ENCODE measurements at places on chromosomes 1 and 21.

DNA sequence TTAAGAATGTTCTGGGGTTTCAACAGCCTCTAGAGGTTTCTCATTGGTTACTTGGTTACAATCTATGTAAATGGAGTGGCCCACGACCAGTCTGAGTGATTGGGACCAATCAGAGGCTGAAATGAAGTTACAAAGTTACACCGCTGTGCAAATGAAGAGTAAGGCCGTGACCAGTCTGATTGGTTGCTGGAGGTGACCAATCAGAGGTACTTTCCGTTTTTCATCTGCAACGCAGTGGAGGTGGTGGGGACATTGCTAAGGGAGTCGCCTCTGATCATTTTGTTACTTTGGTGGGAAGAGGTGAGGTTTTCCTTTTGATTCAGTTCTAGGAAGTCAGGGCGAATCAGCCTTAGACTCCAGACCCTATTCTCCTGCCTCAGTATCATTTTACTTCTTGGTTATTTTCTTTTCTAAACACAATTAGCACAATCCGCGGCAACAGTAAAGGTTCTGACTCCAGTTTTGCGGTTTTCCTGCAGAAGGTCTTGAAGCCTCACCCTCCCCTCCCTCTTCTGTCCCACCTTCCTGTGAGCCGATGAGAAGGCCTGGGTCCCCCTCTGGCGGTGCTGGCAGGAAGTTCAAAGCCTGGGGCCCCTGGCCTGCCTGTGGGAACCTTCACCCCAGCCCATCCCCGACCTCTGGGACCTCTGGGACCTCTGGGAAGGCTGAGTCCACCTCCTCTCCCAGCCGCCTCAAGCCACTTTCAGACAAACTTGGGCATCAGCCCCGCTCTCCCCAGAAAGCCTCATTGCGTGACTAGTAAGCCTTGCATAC lies 38.7 kb upstream of the TTC34 start:
- DNase-seq, result peak; percentile 41

DNA sequence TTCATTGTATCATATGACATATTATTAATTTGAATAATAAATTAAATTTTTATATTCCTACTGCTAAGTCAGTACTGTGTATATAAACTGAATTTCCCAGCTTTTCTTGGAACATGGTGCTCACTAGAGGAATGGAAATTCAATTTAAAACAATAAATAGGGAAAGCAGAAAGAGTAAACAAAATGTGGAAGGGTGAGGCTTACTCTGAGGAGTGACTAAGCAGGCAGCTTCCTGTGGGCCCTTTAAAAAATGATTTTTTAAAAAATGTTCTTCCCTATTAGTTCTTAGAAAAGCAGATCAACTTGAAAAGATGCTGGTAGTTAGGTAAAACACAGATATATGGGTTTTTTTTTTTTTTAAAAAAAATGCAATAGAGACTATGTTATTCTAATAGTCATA lies 49.5 kb upstream of the S1PR1 start:
- DNase-seq, result no peak

DNA sequence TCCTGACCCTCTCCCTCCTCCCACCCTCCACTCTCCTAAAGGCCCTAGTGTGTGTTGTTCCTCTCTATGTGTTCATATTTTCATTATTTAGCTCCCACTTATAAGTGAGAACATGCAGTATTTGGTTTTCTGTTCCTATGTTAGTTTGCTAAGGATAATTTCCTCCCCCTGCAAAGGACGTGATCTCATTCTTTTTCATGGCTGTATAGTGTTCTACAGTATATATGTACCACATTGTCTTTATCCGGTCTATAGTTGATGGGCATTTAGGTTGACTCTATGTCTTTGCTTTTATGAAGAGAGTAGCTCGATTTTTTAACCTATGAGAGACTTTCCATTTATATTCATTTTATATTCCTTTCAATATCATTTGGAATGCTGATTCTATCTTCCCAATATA lies 7.9 kb upstream of the PTBP2 start:
- DNase-seq, result no peak

- no peak for DNase-seq
Observed at GRCh38 chr1:244800821-244801220, 34.6 kb upstream of the COX20 start.

GRCh38 chr1:68496680-68497357 lies at the start of gene DEPDC1:
Gene DEPDC1 (minus strand): TSS chr1:68497082. CDS start chr1:68496999, 83 bp downstream.
- DNase-seq, result peak; percentile 46

- DNase-seq, result peak; percentile 69
Observed at GRCh38 chr1:160342953-160343869, at the start of the genes COPA and NCSTN. Gene COPA (minus strand): TSS chr1:160343250. CDS start chr1:160343170, 80 bp downstream. Gene NCSTN (plus strand): TSS chr1:160343383. CDS start chr1:160343397, 14 bp downstream.

DNA sequence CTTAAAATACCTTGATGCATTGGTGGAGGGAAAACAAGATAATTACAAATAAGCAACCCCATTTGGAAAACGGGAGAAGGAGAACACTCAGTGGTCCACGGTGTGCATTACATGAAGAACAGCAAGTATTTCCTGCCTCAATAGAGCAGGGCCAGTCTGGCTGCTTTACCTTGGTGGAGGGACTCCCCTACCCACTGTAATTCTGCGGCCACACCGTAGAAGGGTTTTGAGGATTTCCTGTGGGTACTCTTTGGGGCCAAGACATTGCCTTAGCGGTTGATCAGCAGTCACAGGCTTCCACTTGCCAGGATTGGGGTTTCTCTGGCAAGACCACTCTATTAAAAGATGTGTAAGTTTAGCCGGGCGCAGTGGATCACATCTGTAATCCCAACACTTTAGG lies 16.3 kb upstream of the TMEM54 start:
- no peak for DNase-seq

DNA sequence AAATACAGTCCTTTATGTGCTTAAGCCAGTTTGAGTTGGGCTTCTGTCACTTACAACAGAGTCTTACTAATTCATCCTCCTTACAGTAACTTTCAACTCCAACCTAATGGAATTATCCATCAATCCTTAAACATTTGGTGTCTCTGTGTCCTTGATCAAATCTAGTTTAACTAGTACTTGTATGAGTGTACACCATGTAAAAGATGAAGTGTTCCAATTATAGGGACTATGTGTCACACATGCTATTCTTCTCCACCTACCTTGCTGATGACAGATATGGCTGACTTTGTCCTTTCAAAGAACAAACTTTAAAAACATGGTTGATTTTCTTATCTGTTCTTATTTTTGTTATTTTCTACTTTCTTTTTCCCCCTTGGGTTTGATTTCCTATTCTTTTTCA lies 60.4 kb upstream of the NBPF3 start:
- no peak for DNase-seq

GRCh38 chr1:233834609-233835008 lies 69.9 kb upstream of the SLC35F3 start:
- no peak for DNase-seq

GRCh38 chr1:172377565-172377964 lies 42.9 kb upstream of the C1orf105 start:
- no peak for DNase-seq

DNA sequence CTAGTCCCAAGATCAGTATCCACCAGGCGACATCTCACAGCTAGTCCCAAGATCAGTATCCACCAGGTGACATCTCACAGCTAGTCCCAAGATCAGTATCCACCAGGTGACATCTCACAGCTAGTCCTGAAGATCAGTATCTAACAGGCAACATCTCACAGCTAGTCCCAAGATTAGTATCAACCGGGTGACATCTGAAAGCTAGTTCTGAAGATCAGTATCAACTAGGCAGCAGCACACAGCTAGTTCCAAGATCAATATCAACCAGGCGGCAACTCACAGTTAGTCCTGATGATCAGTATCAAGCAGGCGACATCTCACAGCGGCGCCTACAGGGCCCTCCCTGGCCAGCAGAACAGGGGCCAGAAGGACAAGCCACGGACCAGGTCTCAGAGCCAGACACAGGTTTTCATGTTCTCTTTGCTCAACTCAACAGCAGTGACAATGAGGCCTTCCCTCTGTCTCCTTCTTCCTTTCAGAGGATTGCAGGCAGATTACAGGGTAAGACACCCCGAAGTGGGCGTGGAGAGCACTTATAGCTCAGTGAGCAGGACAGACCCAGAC lies 32.5 kb downstream of the NPHP4 start:
- DNase-seq, result no peak

GRCh38 chr1:209363112-209363511 lies 220.4 kb upstream of the CAMK1G start:
- DNase-seq, result no peak

DNA sequence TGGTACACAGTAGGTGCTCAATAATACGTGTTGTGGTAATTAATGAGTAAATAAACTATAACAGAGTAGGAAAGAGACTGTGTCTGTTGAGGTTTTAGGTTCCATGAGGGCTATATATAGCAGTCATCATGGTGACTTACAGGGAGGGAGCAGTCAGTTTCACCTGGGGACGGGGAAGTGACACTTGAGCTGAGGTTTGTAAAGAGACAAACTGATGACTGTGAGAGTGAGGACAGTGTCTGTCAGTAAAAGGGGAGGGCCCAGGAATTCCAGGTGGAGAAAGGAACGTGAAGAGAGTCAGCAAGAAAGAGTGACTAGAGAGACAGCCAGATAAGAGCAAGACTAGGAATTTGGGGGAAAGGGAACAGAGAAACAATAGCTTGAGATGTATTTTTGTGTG lies 30.2 kb downstream of the ABCA4 start:
- DNase-seq, result no peak

GRCh38 chr1:50968158-50968820 lies 1.8 kb upstream of the CDKN2C start:
- peak; percentile 58 for DNase-seq

DNA sequence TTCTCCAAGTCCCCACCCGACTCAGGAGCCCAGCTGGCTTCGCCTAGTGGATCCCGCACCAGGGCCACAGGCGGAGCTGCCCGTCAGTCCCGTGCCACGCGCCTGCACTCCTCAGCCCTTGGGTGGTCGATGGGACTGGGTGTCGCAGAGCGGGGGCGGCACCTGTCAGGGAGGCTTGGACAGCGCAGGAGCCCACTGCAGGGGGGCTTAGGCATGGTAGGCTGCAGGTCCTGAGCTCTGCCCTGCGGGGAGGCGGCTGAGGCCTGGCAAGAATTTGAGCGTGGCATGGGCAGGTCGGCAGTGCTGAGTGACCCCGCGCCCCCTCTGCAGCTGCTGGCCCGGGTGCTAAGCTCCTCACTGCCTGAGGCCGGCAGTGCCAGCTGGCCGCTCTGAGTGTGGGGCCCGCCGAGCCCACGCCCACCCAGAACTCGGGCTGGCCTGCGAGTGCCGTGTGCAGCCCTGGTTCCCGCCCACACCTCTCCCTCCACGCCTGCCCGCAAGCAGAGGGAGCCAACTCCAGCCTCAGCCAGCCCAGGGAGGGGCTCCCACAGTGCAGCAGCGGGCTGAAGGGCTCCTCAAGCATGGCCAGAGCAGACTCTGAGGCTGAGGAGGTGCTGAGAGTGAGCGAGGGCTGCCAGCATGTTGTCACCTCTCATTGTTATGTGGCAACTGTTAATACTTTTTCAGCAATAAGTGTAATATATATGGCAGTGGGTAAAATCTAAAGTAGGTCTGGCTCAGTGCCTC lies 548.4 kb upstream of the BRINP3 start:
- DNase-seq, result no peak

DNA sequence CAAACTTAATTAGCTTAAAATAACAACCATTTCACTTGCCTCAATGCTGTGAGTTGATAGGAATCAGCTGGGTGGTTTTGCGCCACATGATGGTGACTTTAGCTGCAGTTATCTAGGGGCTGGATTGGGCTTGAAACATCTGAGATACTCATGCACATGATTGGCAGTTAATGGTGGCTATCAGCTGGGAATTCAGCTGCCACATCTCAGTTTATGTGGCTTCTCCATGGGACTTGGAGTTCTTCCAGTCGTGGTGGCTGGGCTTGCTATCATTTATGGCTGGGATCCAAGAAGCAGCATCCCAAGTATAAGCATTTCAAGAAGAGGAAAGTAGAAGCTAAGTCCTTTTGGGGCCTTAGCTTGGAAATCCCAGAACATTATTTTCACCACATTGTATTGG lies 36.4 kb downstream of the PDC start:
- DNase-seq, result no peak

- DNase-seq, result no peak
Observed at GRCh38 chr21:38489729-38490128, 8.5 kb downstream of the ERG start.

DNA sequence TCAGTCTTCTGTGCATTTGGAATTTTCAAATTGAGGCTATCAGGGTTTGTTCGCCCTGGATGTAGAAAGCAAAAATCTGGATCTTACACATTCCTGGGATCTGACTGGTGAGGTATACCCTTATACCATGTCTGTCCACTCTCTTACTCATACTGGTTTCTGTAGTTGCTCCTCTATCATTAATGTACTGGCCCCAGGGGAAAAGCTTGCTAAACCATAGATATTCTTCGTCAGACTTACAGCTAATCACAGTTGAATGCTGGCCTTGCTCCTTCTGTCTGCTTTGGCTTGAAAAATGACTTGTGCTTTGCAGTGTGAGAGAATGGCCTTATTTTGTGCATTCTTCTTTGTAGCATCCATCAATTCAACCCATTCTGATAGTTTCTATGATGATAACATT lies 30.5 kb downstream of the TBCE start:
- DNase-seq, result no peak
